Neural crest cell (in vitro differentiated cells): ENCODE measurements at places on chromosomes 6 and 20. TPM values are rescaled to one million over a fixed set of nuclear protein-coding genes. Genes with fewer than 3 reads are reported as not detected.

DNA sequence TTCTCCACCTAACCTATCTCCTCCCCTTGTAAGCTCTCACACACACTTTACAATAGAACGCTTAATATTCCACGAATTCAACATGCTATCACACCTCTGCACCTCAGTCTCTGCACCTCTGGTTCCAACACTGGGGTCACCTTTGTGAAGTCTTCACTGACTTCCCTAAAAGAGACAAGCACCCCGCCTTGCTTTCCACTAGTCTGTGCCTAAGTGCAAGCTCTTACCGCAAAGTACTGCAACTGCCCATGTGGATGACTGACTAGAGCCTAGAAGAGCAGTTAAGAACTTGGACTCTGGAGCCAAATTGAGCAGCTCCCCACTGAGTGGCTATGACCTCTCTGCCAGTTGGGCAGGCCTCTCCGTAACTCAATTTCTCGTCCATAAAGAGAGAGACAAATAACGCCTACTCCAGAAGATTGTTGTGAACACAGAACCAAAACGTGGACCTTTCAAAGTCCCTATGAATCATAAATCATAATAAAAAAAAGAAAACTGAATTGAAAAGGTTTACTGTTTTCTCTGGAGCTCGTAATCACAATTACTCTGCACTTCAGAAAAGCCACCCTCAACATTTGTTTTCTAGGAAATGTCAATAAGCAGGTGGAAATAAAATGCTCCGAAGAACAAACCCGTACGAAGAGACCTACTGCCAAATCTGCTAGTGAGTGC lies 1.2 kb downstream of the IFNGR1 start:
- peak overlapping the region; percentile 75 for H3K27ac ChIP-seq
- peak overlapping the region; percentile 97 for H3K4me3 ChIP-seq
- H3K27me3 ChIP-seq, result peaks cover 2% of the 10 kb centered on the region
- DNase-seq, result no peak
- peaks cover 26% of the 10 kb centered on the region for H3K4me1 ChIP-seq
- H3K36me3 ChIP-seq, result no peaks in the 10 kb centered on the region

- no peaks in the 10 kb centered on the region for H3K36me3 ChIP-seq
- no peak overlapping the region for H3K4me3 ChIP-seq
- H3K27ac ChIP-seq, result no peak overlapping the region
These were observed 695.4 kb downstream of the PTPRT start for GRCh38 chr20:42494290-42494689.

DNA sequence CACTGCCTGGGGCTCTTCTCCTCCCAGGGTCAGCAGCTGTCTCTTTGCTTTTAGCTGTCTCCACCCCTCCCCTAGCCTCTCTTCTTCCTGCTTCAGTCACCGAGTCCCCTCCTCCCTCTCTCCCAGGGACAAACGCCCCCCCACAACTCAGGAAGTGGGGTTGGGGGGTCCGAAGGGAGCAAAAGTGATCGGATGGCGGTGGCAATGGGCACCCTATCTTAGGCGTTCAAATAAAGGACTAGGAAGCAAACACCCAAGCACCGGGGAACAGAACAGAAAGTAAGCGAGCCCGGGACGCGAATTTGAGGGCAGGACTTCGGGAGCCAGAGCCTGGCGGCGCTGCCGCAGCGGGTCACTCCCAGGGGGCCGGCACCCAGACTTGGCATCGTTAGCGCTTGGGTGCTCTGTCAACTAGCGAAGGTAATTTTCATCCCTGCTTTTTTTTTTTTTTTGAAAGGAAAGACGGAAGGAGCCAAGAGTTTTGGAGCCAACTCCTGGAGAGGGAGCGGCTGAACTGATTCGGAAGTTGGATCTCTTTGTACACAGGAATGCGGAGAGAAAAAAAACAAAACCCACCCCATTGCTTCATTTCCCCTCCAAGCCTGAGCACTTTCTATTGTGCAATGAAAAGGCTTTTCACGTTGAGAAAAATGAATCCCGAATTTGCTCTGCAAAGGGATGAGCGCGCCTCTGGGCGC lies 815 bp upstream of the ITPR3 start:
- peaks cover 58% of the 10 kb centered on the region for H3K27me3 ChIP-seq
- H3K4me3 ChIP-seq, result peak overlapping the region; percentile 96
- peaks cover 33% of the 10 kb centered on the region for H3K4me1 ChIP-seq
- no peak for DNase-seq
- H3K27ac ChIP-seq, result peak overlapping the region; percentile 92

Gene KCNS1
- not detected in 2 replicates for total RNA-seq

- peak within 1 kb of the TSS; percentile 71 for H3K4me3 ChIP-seq
- H3K36me3 ChIP-seq, result no peaks in the 10 kb centered on the region
- peak; percentile 8 for DNase-seq
- H3K4me1 ChIP-seq, result peaks cover 17% of the 10 kb centered on the region
These were observed at the start of gene JPH2 for GRCh38 chr20:44187054-44187771. Gene JPH2 (minus strand): TSS chr20:44187188. CDS start chr20:44186705, 483 bp downstream.

DNA sequence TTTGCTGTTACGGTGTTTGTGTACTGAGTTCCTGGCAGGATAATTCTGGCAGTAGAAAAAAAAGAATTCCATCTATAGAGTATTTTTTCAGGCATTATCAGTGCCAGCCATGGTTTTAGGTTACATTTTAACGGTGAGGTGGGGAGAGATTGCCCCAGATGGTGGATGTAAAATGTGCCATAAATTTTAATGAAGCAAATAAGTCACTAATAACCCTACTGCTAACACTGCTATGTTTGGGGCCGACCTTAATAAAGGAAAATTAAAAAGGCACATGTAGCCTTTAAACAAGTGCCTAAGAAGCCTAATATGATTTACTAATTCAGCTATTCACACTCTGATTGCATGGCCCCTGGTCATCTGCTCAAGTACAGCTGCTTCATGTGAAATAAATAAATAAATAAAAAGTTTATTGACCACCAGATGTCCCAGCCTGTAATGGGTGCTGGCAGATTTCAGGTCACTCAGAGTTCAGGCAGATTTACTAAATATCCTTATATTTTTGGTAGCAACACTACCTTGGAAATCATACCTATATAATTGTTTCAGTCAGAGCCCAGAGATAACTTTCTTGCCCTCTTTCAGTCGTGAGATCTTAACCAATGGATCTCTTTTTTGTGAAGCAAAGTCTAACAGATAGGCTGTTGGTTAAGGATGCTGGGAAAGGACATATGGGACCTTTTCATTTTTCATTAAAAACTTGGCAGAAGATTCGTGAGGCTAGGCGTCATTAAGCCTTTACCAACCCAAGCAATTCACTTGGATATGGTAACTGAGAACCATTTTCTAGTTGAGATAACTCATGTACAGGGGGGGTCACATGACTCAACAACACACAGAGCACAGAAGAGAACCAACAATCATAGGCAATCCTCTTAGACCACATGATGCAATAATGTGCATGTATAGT lies 495.0 kb upstream of the NRSN1 start:
- no peaks in the 10 kb centered on the region for H3K27me3 ChIP-seq
- peaks cover 5% of the 10 kb centered on the region for H3K36me3 ChIP-seq
- no peak overlapping the region for H3K4me3 ChIP-seq
- DNase-seq, result no peak
- no peak overlapping the region for H3K27ac ChIP-seq

GRCh38 chr6:29376003-29376402 lies 912 bp upstream of the OR12D3 start:
- no peak for DNase-seq
- no peaks in the 10 kb centered on the region for H3K27me3 ChIP-seq
- H3K4me3 ChIP-seq, result no peak overlapping the region
- H3K27ac ChIP-seq, result no peak overlapping the region
- no peaks in the 10 kb centered on the region for H3K36me3 ChIP-seq

- DNase-seq, result no peak
- no peak overlapping the region for H3K27ac ChIP-seq
- H3K36me3 ChIP-seq, result peaks cover 6% of the 10 kb centered on the region
- H3K4me3 ChIP-seq, result no peak overlapping the region
These were observed 57.4 kb downstream of the CD83 start for GRCh38 chr6:14174996-14175395.

DNA sequence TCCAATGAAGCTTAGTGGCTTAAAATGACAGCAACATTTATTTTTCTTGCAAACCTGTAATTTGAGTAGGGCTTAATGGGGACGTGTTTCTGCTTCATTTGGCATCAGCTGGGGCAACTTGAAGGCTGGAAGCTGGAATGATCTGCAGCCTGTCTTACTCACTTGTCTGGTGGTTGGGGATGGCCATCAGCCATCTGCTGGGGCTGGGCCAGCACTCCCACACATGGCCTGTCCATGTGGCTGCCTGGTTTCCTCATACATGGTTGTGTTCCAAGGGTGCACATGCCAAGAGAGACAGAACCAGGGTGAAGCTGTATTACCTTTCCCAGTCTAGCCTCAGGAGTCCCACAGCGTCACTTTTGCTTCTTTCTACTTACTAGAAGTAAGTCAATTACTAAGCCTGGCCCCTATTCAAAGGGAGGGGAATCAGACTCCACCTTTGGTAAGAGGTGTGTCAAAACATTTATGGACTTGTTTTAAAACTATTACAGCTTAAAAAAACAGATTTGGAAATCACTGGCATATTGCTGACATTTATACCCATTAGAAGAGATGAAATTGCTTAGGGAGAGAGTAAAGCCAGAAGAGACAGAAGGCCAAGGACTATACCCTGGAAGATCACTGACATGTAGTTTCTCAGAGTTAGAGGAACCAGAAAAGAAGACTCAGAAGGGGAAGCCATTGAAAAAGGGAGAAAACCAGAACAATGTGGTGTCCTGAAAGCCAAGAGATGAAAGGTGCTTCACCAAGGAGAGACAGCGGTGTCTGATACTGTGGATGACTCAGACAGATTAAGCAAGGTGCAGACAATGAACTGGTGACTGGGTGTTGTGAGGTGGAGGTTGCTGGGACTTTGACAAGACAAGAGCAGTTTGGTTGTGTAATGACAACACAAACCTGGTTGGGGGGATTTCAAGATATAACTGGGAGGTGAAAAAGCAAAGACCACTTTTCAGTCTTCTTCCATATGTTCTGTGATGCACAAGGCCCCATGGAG lies 345.2 kb downstream of the GJA1 start:
- H3K4me3 ChIP-seq, result no peak overlapping the region
- no peaks in the 10 kb centered on the region for H3K4me1 ChIP-seq
- H3K36me3 ChIP-seq, result no peaks in the 10 kb centered on the region

- peaks cover 65% of the 10 kb centered on the region for H3K27me3 ChIP-seq
- peak overlapping the region; percentile 88 for H3K4me3 ChIP-seq
- H3K36me3 ChIP-seq, result no peaks in the 10 kb centered on the region
- no peak for DNase-seq
- H3K4me1 ChIP-seq, result peaks cover 19% of the 10 kb centered on the region
These were observed 88.2 kb downstream of the ZFP64 start for GRCh38 chr20:52103335-52103912.
